ENCODE measurements at places on chromosomes 16 and 17.
A peak's percentile ranks its signal among the peaks of the same experiment; 100 is the strongest.

DNA sequence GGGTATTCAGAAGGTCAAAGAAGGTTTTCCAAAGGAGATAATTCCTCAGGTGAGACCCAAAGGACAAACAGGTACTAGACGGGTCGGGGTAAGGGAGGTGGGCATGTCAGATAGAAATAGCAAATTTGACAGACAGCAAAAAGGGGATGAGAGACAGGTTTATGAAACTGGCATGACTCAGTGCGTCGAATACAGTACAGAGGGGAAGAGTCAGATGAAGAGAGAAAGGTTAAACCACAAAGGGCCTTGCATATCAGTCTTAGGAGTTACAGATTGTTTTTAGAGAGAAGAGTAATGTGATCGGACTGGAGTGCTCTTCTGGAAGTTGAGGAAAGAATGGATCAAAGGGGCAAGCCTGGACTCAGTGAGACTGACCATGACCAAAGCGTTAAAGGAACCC is 88.4 kb downstream of the ZZEF1 start:
- DNase-seq: no peak

DNA sequence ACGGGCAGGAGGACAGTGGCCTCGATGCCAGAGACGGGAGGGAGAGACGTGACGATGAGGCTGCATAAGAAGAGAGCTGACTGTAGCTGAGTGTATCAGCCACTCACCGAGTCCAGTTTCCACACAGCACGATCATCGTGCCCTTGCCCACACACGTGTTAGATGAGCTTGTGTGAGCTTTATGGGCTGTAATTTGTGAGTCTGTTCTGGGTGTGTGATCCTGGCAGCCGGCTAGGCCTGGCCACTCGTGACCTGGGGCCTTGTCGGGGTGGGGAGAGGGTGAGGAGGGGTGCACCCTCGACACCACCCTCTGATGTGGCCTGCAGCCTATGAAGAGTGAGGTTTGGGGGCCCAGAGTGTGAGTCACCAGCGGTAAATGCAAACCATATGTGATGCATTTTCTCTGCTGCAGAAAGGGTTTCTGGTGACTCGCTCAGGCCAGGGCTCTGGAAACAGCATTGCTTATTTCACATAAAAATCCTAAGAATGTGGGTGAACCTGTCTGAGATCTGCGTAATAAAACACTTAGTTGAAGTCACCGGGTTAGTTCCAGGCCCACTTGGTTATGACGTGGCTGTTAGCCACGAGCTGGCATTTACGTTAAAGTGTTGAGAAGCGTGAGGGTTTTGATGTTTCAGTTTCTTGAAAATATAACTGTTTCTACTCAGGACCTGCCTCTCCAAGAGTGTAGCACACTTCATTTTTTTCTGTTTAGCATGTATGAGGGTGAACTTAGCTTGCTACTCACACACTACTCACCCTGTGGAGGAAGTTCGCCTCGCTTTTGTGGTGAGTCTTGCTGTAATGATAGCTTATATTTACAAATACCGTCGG is 4.2 kb downstream of the METRNL start:
- DNase-seq: no peak

- no peak for DNase-seq
These were observed 201.9 kb downstream of the SNX29 start for GRCh38 chr16:12178251-12178990.

DNA sequence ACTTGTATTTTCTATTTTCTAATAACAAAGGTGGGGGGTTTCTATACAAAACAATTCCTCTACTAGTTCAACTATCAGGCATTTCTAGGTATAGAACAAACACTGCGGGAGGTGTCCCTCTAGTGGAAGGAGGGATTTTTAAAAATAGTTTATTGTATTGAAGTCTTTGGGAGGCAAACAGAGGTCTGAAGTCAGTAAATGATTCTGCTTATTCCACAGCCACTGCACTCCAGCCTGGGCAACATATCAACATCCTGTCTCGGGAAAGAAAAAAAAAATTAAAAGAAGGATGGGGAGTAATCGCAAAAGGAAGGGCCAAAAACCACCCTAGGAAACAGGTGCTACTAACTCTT is 648 bp upstream of the ERCC4 start:
- peak; percentile 14 for DNase-seq

DNA sequence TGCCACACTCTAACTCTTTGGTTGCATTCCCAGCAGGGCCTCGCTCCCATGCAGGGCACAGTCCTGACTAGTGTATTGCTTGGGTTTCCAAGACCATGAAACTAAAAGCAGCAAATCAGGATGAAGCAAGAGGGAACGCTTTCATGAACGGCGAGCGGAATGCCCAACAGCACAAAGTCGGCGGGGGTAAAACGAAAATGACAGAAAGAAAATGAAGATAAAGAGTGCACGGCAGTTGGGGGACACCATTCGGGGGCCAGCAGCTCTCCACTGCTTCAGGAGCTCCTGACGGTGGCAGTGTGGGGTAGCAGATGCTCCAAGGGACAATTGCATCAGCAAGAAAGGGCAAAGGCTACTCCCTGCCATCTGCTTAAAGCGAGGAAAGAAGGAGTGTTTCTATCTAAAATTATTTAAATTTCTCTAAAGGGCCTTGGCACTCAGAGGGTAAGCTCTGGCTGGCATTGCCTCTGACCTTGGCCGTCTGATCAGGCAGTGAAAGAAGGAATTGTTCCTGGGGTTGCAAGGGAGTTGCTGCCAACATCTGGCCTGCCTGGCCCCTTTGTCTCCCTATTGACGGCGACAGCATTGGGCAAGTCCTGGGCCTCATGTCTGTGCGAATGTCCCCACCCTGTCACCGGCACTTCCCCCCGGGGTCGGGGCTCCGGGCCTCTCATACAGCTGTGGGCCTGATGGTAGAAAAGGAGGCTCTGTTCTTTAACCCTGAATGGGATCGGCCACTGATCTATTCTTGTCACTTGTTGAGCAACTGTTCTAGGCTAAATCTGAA is 138.2 kb downstream of the CMIP start:
- no peak for DNase-seq
